ENCODE measurements at places on chromosomes 11 and 22.
A peak's percentile ranks its signal among the peaks of the same experiment; 100 is the strongest.

- DNase-seq: no peak
Observed at GRCh38 chr22:27935897-27936296, 16.8 kb upstream of the PITPNB start.

DNA sequence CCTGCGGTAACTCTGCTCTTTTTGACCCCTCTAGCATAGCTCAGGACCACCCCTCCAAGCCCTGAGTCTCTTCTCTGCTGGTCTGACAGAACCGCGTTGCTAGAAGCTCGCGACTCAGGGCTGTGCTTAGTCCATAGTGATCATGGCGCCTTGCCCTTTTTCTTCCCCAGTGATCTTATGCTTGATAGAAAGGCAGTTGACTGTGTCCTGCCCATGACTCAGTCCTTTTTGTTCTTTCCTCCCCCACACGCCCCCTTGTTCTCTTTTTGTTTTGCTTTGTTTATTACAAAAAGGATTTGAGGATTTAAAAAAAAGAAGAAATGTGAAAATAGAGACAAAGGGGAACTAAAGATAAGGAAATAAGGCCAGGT lies 17.5 kb downstream of the IL17RA start:
- no peak for DNase-seq

DNA sequence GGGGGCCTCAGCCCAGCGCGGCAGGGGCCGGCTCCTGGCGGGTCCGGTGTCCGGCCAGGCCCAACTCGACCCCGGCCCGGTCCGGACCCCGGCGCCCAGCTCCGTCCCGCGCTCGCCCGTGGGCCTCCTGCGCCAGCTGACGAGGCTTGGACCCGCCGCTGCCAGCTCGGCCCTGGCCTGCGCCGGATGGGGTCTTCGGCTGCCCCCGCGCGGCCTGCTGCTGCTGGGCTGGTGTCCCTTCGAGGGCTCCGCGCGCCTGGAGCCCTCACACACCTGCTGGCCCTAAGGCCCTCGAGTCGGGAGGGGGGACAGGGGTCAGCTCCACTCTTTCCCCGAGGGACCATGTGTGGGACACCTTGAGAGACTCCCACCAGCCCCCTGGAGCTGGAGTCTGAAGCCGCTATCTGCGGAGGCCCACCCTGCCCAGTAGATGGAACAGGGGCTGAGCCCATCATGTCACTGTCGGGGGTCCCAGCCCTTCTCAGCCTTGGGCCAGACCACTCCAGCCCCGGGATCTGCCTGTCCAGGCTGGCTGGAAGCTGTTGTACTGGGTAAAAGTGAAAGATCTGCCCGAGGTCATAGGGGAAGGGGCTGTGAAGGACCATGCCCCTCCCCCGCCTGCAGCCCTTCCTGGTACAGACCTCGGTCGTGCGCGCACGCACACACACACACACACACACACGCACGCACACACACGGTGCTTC lies 768 bp upstream of the CDKN1C start:
- no peak for DNase-seq

- DNase-seq: no peak
Observed at GRCh38 chr11:5239046-5239445, 4.8 kb upstream of the HBD start.

DNA sequence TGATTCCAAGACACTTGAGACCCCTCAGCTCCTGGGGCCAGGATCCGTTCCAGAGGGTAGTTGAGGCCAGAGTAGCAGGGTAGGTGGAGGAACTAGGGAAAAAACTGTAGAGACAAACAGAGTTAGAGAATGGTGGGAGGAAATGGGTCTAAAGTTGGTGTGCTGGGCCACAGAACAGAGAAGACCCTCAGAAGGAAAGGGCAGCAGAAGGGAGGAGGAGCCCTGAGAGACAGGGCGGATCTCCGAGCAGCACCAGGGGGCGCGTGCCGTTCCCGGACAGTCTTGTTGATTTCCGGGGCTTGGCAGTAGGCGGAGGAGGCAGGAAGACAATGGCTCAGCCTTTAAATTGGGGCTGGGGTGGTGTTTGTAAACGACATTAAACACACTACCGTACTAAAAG lies 2.4 kb upstream of the CECR2 start:
- DNase-seq: no peak

GRCh38 chr11:130979386-130979972 lies 63.2 kb upstream of the SNX19 start:
- peak; percentile 36 for DNase-seq

DNA sequence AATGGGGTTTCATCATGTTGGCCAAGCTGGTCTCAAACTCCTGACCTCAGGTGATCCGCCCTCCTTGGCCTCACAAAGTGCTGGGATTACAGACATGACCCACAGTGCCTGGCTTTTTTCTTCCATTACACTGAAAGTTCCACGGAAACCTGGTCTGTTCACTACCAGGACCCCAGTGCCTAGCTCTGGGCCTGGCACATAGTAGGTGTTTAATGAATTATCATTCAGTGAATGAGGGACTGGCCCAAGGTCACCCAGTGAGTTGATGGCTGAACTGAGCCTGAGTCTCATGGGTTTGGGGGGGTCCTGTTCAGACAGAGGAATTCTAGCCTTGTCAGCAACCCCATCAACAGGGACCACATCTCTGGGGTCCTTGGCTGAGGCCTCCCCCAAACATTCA lies 3.1 kb downstream of the C11orf86 start:
- DNase-seq: no peak

GRCh38 chr11:13694115-13694514 lies 25.6 kb downstream of the FAR1 start:
- no peak for DNase-seq

- no peak for DNase-seq
Observed at GRCh38 chr11:119689302-119689701, 39.7 kb downstream of the NECTIN1 start.

- DNase-seq: no peak
Observed at GRCh38 chr11:65663639-65664200, 1.0 kb upstream of the RELA start.

DNA sequence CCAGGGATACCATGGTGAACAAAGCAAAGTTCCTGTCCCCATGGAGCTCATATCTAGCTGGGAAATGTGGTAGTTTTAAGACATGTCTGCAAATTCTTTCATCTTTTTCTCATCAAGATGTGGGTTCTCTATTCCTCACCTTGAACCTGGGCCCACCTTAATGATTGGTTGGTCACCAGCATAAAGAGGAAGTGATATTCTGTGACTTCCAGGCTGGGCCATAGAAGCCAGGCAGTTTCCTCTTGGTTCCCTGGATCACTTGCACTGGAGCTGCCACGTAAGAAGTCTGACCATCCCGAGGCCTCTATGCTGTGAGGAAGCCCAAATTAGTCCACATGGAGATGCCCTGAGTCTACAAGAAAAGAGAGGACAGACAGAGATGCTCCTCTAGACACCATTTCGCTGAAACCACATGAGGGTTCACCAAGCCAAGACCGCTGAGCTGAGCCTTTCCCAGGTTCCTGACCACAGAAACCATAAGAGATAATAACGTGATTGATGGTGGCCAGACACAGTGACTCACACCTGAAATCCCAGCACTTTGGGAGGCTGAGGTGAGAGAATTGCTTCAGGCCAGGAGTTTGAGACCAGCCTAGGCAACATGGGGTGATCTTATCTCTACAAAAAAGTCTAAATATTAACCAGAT lies 119.5 kb upstream of the ISX start:
- peak; percentile 48 for DNase-seq

- peak; percentile 65 for DNase-seq
Observed at GRCh38 chr11:67266449-67267187, at the start of gene GRK2. GRK2 (plus strand) TSS chr11:67266473; CDS start chr11:67266700, 227 bp downstream.
